ENCODE measurements at places on chromosomes 3 and 15. TPM values are rescaled to one million over a fixed set of nuclear protein-coding genes. Genes with fewer than 3 reads are reported as not detected.

Gene MUC20
- 1.8 TPM for polyA plus RNA-seq

Gene SLC12A8
- 4.6 TPM for polyA plus RNA-seq

Gene CCR1
- not detected for polyA plus RNA-seq

Gene IL17RC
- polyA plus RNA-seq = 0.54 TPM

Gene CYP8B1
- polyA plus RNA-seq = not detected

Gene CCR8
- not detected for polyA plus RNA-seq

Gene VPS18
- 13.8 TPM for polyA plus RNA-seq

Gene ACKR4
- not detected for polyA plus RNA-seq

Gene GCHFR
- polyA plus RNA-seq = 7.2 TPM

Gene UNC13C
- 4.0 TPM for polyA plus RNA-seq

Gene HHLA2
- not detected for polyA plus RNA-seq

Gene SLC6A11
- 4.2 TPM for polyA plus RNA-seq

Gene CPEB1
- polyA plus RNA-seq = 1.3 TPM

Gene FBLN2
- polyA plus RNA-seq = 0.30 TPM

Gene ANKDD1A
- 7.0 TPM for polyA plus RNA-seq

Gene CIDEC
- polyA plus RNA-seq = not detected

Gene MESP1
- polyA plus RNA-seq = 4.8 TPM

Gene EBLN2
- polyA plus RNA-seq = 8.3 TPM

Gene TRPM1
- polyA plus RNA-seq = not detected

Gene LNP1
- 19.2 TPM for polyA plus RNA-seq

Gene CNTN3
- polyA plus RNA-seq = 24.0 TPM

Gene GCSAM
- not detected for polyA plus RNA-seq

Gene RBP2
- polyA plus RNA-seq = not detected

Gene ADAMTS17
- not detected for polyA plus RNA-seq

Gene ITIH1
- polyA plus RNA-seq = not detected

Gene ELP6
- polyA plus RNA-seq = 55.0 TPM

Gene GABRA5
- polyA plus RNA-seq = 25.3 TPM

Gene LRTM1
- not detected for polyA plus RNA-seq

Gene CCDC39
- 0.66 TPM for polyA plus RNA-seq

Gene PLSCR5
- polyA plus RNA-seq = 0.37 TPM

Gene CLRN1
- polyA plus RNA-seq = 0.18 TPM

Gene TCAIM
- polyA plus RNA-seq = 31.2 TPM

Gene CA12
- polyA plus RNA-seq = 0.62 TPM

Gene LINGO1
- polyA plus RNA-seq = 34.4 TPM

Gene ARL6
- polyA plus RNA-seq = 9.8 TPM

Gene CLDN1
- polyA plus RNA-seq = 1.3 TPM

Gene MAGEL2
- 10.4 TPM for polyA plus RNA-seq

Gene ANKRD63
- not detected for polyA plus RNA-seq

Gene LPP
- polyA plus RNA-seq = 3.0 TPM

Gene ISL2
- polyA plus RNA-seq = not detected

Gene SOX14
- not detected for polyA plus RNA-seq

Gene PLCH1
- 12.1 TPM for polyA plus RNA-seq

Gene CCDC33
- 1.4 TPM for polyA plus RNA-seq

Gene GOLGA8J
- not detected for polyA plus RNA-seq

Gene AMT
- 6.1 TPM for polyA plus RNA-seq

Gene BLM
- 4.5 TPM for polyA plus RNA-seq

Gene ADAMTS9
- polyA plus RNA-seq = 1.2 TPM

Gene ITIH3
- polyA plus RNA-seq = not detected

Gene SGO1
- polyA plus RNA-seq = 0.71 TPM

Gene GRAMD1C
- polyA plus RNA-seq = 31.0 TPM

Gene PLSCR2
- polyA plus RNA-seq = not detected

Gene CPNE9
- 0.32 TPM for polyA plus RNA-seq

Gene P2RY1
- 3.0 TPM for polyA plus RNA-seq

Gene CLDN18
- polyA plus RNA-seq = not detected

Gene AMOTL2
- polyA plus RNA-seq = 30.1 TPM

Measured in neural cell (in vitro differentiated cells).